ENCODE measurements at places on chromosomes 5 and 9.

GRCh38 chr9:135067096-135067710 is 20.3 kb upstream of the OLFM1 start:
- no peak for DNase-seq

DNA sequence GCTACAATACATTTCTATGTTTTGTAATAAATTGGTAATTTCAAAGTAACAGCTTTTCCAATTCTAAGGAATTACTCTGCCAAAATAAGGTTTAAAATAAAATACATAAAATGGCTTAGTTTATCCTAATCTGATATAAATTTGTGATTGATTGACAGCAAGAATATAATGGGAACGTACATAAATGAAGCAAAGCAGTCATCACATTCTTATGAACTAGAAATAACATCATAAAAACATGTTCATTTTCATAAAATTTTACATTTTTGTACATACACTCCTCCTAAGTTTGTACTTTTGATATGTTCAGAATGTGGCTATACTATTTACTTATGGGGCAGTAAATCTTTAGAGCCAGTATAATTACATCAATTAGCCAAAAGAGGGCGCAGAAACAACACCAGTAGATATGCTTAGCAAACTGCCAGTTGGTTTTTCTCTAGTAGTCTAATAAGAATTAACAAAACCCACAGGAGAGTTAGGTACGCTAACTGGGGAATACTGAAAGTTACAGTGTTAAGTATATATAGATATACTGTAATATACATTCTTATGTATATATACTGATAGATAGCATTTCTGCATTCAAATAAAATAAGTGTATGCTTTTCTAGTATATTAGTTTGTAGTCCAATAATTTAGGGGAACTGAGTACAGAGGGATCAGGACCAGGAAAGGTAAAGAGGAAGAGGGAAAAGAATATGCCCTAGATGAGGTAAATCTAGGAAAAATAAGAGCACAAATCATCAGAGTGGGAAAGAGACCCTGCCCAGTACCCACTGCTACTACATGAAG is 76.8 kb downstream of the ZDHHC21 start:
- no peak for DNase-seq

- no peak for DNase-seq
These were observed 25.1 kb downstream of the ARHGAP26 start for GRCh38 chr5:142795251-142795650.

DNA sequence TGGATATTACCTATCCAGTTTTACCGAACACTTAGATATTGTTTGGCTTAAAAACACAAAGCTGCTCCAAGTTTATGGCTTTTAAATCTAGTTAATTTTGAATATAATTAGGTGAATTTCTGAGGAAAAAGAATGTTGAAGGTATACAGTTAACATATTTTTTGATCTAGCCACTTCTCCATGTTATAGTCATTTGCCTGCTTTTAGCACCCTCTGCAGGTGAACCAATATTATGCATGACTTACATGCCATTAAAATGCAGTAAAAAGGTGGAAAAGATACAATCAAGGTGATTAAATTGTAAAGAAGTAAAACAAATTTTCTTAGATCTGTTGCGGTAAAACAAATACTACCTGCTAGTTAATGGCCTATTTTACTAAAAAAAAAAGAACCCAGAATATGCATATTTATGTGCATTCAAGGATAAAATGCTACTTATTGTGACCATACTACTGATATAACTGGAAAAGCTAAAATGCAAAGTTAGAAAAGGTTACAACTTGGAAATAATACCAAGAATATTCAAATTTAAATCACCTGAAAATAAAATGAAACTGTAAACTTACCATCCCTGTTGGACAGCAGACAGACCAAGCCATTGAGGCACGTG is 132.1 kb downstream of the AP3B1 start:
- no peak for DNase-seq

GRCh38 chr5:2217219-2217618 is 334.5 kb upstream of the IRX4 start:
- DNase-seq, result no peak

GRCh38 chr5:69105996-69106906 is 12.4 kb downstream of the SLC30A5 start:
- no peak for DNase-seq

GRCh38 chr5:101915554-101915953 is 380.5 kb downstream of the SLCO4C1 start:
- no peak for DNase-seq

DNA sequence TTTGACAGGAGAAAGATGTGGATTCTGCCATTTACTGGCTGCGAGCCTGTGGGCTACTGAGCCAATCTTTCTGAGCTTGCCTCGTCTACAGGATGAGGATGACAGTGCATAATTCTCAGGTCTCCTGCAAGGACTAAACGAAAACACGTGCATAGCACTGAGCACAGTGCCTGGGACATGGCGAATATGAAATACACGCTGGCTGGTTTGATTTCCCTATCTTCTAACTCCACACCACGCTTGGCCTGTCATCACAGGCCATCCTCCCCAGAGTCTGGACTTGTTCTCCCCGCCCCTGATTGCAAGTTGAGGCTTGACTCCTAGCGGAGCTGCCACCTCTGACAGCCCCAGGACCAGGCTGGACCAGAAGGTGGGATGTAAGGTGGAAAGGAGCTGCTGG is 37.9 kb downstream of the ARPC5L start:
- no peak for DNase-seq

DNA sequence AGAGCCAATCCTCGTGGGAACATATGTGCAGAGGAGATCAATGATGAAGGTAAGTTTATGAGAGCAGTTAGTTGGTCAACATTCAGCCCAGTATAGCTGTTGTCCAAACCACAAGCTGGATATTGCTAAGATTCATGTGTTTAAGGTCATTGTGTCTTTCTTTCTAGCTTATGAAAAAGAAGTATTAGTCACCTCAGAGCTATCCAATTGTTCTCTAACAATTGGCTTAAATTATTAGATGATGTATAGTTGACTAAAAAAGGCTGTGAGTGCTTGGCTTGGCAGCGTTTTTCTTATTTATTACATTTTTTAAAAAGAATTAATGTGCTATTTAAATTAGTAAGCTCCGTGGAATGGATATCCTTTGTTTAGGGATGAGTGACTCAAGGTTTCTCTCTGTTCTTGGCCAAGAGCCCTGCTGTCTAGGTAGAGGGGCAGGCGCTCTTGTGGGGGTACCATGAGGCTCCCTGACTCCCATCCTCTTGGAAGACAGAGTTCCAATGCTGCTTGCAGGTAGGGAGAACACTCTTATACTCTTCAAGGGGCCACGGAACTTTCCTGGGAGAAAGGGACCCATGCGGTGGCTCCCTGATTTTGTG is 487.4 kb downstream of the IRX1 start:
- DNase-seq, result no peak

DNA sequence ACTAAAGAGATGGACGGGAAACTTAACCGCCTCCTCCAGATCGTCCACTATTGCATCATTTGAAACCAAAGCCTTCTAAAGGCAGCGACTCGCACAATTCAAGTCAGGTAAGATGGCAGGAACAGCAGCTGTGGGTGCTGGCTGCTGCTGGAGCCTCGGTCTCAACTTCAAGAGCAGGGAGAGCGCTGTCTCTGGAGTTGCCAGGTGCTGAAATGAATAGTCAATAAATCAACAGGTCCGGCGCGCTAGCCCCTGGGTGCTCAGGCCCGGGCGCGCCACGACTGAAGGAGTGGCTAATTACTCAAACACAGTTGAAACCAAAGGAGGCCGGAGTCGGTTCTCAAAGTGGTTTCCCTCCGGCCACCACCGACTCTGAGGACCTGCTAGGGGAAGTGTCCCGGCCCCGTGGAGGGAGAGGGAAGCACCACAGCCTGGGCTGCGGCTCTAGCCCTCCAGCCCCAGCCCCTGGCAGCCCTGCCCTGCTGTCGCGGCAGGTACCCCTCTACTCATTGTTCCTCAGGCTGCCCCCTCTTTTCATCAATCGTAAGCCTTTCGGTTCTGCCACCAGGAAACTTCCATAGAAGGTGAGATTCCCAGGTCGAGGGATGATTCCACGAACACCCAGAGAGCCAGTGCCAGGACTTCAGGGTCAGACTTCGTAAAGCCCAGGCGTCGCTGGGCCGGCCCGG is 804 bp downstream of the TTC39B start:
- peak; percentile 57 for DNase-seq

- DNase-seq, result peak; percentile 53
These were observed 1.4 kb downstream of the NR6A1 start for GRCh38 chr9:124769549-124770358.

- DNase-seq, result no peak
These were observed 222.7 kb downstream of the DCP2 start for GRCh38 chr5:113199122-113199905.

- DNase-seq, result no peak
These were observed 300.6 kb downstream of the TMEM38B start for GRCh38 chr9:105994970-105995369.

DNA sequence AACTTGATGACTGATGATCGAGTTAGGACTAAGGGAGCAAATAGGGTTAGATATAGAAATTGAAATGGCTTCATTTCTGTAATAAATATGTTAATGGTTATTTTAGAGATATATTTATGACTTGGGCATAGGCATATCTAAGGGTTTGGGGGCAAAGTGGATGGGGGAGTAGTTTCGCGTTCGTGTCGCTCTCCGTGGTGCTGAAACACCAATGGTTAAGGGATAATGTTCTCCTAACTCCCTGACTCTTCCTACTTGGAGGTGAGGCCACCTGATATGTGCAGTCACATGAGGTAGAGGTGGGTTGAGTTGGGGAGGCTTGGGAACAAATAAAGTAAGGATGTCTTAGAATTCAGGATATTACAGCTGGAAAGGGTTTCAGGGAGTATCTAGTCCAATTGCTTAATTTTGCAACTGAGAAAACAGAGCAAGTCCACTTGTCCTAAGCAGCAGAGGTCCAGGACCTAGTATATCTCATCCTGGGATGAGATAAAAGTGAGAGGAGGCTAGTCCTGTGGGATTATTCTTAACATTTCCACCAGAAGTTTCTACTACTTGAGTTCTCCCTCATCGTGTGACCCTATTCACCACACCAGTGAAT is 44.0 kb upstream of the MAP1B start:
- peak; percentile 35 for DNase-seq

- no peak for DNase-seq
These were observed 597.5 kb upstream of the MEF2C start for GRCh38 chr5:89480406-89481007.

- no peak for DNase-seq
These were observed 49.8 kb downstream of the LMNB1 start for GRCh38 chr5:126826619-126827215.

DNA sequence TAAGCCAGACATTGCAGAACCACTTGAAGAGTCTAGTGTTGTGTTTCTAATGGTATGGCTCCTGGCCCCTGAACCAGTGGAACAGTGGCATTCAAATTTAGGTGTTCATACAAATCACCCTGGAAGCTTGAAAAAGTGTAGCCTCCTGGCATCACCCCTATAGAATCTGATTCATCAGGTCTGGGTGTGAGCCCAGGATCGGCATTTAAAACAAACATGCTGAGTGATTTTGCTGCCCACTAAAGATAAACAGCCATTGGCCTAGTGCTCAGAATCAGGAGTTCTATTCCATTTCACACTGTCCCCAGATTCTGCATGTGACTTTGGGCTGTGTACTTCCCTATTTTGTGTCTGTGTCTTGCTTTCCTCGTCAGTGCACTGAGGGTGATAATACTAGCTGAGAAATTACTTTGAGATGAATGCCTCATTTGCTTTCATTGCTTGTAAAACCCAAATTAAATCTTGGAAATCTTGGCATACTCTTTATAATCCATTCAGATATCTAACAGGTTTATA is 241.5 kb upstream of the CLINT1 start:
- DNase-seq, result no peak

DNA sequence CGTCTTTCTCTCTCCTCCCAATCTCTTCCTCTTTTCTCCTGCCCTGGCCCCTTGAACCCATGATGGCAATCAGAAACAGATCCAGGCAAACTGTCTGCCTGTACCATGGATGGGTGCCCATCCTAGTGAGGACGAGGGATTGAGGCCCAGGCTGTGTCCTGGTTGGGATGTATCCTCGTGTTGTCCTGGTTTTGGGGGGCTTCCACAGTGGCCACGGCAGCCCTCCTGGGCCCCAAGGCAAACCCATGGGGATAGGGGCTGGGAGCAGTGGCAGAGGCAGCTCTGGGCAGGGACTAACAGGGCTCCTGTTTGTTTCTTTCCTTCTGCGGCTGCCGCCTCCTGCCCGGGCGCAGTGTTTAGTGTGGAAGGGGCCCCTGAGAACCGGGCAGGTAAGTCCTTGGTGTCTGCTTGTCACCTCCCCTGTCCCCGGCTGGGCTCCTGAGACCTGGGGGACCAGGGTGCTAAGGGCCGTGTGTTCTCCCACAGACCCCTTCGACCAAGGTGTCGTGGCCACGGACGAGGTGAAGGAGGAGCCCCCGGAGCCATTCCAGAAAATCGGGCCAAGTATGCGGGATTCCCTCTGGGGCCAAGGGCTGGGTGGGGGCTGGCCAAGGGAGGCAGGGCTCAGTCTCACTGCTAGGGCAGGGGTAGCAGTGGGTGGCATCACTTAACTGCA is 70.0 kb downstream of the AMBP start:
- peak; percentile 17 for DNase-seq

GRCh38 chr9:5850724-5851122 is 17.8 kb upstream of the ERMP1 start:
- no peak for DNase-seq

GRCh38 chr5:96509721-96510350 is 76.8 kb upstream of the PCSK1 start:
- DNase-seq, result no peak

GRCh38 chr5:16891033-16891432 is 45.1 kb downstream of the MYO10 start:
- DNase-seq, result no peak
